ENCODE measurements at places on chromosomes 7 and 10. TPM values are rescaled to one million over a fixed set of nuclear protein-coding genes. Genes with fewer than 3 reads are reported as not detected.

DNA sequence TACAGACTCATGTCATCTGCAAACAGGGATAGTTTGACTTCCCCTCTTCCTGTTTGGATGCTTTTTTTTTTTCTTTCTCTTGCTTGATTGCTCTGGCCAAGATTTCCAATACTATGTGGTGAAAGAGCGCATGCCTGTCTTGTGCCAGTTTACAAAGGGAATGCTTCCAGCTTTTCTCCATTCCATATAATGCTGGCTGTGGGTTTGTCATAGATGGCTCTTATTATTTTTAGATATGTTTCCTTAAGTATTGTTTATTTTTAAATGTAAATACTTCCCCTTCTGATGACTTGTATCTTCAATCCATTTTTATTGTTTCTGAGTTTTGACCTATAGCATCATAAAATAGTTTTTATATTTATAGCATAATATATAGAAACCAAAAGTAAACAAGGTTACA lies 17.9 kb downstream of the FAM237B start:
- no peak for DNase-seq
- no peaks in the 10 kb centered on the region for H3K36me3 ChIP-seq
- no peaks in the 10 kb centered on the region for H3K4me1 ChIP-seq
- no peaks in the 10 kb centered on the region for H3K27me3 ChIP-seq

- H3K4me1 ChIP-seq = 0 out of 2 replicates have a peak, but pooled peaks cover 2% of the 10 kb centered on the region
- peak overlapping the region; percentile 99 for H3K27ac ChIP-seq
- H3K4me3 ChIP-seq = peak overlapping the region; percentile 99
- DNase-seq = no peak
- 0 out of 2 replicates have a peak, but pooled peaks cover 3% of the 10 kb centered on the region for H3K36me3 ChIP-seq
- H3K27me3 ChIP-seq = no peaks in the 10 kb centered on the region
Measured at GRCh38 chr7:23530405-23530804, 1.4 kb downstream of the TRA2A start.

DNA sequence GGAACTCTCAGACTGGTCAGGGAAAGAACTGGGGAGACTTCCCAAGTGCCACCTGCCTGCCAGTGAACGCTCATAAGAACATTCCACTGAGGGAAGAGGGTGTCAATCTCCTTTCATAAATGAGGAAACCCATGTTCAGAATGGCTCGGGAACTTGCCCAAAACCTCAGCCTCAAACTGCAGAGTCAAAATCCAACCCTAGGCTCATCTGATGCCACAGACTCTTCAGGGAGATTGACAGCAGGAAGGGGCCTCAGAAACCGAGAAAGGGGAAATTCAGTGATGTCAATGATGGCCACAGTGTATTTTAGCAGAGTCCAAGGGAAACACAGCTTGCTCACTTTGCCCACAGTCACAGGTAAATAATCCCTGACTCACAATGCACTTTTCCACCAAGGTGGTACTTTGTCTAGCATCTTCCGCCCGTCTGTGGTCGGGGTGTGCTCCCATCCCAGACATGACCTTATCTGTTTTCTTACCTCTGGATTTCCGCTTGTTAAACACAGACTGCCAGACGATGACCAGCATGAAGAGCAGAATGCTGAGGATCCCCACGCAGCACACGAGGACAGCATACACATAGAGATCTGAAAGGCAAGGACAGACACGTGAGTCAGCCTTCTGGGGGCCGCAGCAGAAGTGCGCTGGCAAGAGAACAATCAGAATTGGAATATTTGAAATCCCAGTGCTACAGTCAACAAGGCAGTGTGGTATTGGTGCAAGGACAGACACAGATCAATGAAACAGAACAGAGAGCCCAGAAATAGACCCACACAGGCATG lies 38.4 kb downstream of the VSTM4 start:
- no peak overlapping the region for H3K27ac ChIP-seq
- no peak overlapping the region for H3K4me3 ChIP-seq
- no peaks in the 10 kb centered on the region for H3K27me3 ChIP-seq
- no peaks in the 10 kb centered on the region for H3K36me3 ChIP-seq
- H3K4me1 ChIP-seq = peaks cover 12% of the 10 kb centered on the region

The EBF3 gene
- total RNA-seq = not detected

The DCLRE1C gene
- total RNA-seq = 19.8 TPM

The ZNF488 gene
- total RNA-seq = not detected

The TRIM73 gene
- total RNA-seq = 3.6 TPM

The SPOCK2 gene
- total RNA-seq = 1.5 TPM

The PRSS37 gene
- not detected for total RNA-seq

The NYAP1 gene
- 0.15 TPM for total RNA-seq
